ENCODE measurements at places on chromosomes 13 and 19. TPM values are rescaled to one million over a fixed set of nuclear protein-coding genes. Genes with fewer than 3 reads are reported as not detected.
A peak's percentile ranks its signal among the peaks of the same experiment; 100 is the strongest.

The SGCG gene
- total RNA-seq = not detected

The SHISA7 gene
- not detected for total RNA-seq

GRCh38 chr19:12867120-12868099, 13.8 kb downstream of the DNASE2 start:
- no peak for DNase-seq

DNA sequence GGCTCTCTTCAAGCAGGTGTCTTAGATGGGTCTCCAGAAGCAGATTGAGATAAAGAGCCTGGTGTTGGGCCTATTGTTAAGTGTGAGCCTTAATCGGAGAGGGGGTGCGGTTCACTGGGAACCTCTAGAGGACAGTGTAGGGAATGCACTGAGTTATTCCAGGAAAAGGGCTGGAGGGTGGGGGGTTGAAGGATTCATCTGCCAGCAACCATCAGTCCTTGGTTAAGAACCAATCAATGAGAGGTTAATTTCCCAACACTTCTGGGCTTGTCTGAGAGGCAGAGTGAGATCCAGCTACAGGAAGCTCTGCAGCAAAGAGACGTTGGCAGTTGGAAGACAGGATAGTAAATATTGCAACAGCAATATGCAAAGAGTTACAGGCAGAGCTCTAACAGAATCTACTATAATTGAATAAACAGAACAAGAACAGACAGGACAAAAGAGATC, 28.7 kb downstream of the CYP4F2 start:
- DNase-seq = peak; percentile 60

DNA sequence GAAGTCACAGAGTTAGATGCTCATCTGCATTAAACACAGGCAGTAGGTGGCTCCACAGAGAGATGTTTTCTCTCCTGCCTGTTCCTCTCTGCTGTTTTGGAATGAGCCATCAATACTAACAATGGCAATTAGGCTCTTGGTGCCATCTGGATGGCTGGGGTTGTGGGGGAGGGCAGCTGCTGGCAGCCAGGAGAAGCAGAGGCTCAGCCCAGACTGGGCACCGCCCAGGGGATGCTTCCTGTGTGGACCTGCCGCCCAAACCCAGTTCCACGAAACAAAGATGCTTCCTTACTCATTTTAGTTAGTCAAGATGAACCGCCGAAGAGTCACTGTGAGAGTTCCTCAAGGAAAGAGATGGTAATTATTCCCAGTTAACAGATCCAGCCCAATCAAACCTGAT, 50.8 kb upstream of the PCDH8 start:
- DNase-seq = no peak

DNA sequence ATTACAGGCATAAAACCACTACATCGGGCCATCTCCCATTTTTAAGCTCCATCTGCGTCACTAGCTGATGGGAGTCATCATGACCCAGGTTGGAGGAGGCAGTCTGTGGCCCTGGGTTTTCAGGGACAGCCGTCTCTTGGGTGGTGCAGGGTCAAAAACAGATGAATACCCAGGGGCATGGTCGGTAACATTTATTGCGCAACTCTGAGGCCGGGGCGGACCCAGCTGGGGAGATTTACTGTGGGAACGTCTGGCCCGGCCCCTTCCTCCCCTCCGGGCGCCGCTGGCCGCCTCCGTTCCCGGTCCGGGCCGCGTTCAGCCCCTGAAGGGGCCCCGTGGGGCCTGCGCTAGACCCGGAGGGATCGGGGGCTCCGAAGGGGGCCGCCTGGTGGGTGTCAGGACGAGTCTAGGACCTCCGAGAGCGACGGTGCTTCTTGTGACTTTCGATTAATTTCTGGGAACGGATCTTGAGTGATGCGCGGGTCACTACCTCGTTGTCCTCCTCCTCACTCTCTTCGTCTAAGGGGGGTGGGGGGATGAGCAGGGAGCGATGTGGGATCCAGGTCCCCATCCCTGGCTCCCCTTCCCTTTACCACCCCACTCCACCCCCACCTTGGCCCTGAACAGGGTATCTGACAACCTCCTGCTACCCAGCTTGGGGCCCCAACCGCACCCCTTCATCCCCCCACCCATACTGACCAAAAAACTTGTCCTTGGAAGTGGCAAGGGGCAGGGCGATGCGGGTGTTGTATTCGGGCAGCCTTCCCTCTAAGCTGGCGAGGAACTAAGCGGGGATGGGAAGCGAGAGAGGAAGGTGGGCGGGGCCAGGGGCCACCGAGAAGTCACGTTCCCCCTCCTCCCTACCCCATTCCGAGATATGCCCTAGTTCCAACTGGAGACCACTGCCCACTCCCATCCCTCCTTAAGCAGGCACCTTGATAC, 1.6 kb upstream of the RGL3 start:
- DNase-seq = no peak

GRCh38 chr13:60324131-60324530, 72.9 kb upstream of the TDRD3 start:
- DNase-seq = no peak

Data from HepG2 (cell line).